ENCODE measurements at places on chromosomes 2 and 18. TPM values are rescaled to one million over a fixed set of nuclear protein-coding genes. Genes with fewer than 3 reads are reported as not detected.

PAX3 gene
- not detected for total RNA-seq

GTF2A1L gene
- total RNA-seq = not detected

PRLH gene
- not detected for total RNA-seq

ZNF385B gene
- total RNA-seq = 62.3 TPM

DNA sequence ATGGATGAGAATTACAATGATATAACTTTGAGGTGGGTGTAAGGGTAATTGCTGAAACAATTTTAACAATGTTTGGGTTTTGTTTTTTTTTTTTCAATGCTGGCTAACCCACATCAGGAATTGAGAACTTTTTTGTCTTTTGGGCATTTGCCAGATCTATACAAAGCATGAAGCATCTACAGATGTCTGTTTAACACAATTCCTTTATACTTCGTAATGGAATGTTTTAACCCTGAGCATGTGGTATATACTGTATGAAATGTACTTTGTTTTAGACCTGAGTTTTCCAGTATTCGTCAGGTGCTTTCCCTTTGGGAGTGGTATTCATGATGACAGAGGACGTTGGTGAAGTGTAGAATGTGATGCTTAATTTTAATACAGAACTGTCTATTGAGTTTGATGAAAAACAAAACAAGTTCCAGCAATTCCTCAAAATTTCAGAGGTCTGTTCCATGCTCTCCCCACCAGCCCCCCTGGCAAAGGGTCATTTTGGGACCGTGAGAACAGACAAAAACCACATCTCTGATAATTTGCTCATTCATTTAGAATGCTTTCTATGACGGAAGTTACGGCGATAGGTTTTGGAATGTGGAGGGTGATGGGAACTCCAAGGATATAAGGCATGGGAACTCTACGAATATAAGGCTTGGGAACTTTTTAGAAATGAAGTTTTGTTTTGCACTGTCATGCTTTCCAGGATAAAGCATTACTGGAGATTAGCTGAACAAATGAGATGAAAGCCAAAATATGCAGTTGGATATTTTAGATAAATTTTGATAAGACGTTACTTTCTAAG, 14.1 kb downstream of the LIMS1 start:
- no peak overlapping the region for H3K27ac ChIP-seq
- H3K4me1 ChIP-seq = peaks cover 15% of the 10 kb centered on the region
- no peaks in the 10 kb centered on the region for H3K36me3 ChIP-seq
- no peaks in the 10 kb centered on the region for H3K27me3 ChIP-seq

DNA sequence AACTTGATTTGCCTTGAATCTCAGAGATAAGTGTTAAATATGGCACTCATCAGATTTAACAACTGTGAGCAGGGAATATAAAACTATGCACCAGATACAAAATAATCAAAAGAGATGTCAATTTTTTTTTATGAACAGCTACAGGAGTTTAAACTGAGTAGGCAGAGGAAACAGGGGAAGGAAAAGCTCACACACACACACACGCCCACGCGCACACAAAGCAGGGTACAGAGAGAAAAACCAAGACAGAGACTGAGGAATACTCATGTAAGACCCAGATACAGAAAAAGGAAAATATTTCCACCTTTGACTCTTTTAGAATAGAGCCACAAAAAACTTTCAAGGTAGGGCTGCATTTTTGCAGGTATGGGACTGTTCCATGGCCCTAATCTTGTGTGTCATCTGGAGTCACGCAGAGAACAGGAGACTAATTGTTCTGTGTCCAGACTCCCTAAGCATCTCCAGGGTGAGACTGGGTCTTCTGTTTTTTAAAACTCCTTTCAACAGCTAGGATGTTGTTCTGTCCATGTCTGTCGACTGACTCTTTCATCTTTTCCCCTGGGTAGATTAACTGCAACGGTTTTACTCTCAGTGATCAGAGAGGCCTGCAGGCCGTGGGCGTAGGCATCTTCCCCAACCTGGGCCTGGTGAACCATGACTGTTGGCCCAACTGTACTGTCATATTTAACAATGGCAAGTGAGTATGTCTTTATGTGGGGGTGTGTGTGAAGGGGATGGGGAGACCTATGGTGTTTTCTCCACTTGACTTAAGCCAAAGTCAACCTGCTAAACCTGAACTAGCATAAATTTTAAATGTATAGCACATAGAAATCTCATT, 23.0 kb downstream of the SMYD1 start:
- DNase-seq = no peak
- H3K27ac ChIP-seq = no peak overlapping the region
- no peak overlapping the region for H3K4me3 ChIP-seq
- H3K27me3 ChIP-seq = no peaks in the 10 kb centered on the region
- no peaks in the 10 kb centered on the region for H3K4me1 ChIP-seq

DNA sequence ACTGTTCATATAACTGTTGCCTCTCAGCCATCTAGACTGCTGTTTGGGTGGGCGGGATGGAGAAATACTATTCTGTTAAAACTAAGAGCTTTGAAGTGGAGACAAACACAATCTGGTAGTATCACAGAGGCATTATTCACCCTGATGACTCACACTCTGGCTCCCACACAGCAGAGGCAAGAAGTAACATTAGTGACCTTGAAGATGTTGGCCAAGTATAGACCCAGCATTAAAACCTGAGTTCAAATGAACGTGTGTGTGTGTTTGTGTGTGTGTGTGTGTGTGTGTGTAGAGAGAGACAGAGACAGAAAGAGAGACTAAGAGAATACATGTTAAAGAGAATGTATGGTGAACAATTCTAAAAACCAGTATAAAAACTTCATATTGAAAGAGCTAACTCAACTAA, 22.5 kb upstream of the ACVR1 start:
- DNase-seq = no peak
- H3K4me1 ChIP-seq = no peaks in the 10 kb centered on the region
- no peak overlapping the region for H3K4me3 ChIP-seq
- H3K36me3 ChIP-seq = no peaks in the 10 kb centered on the region
